ENCODE measurements at places on chromosomes 2 and 18.

DNA sequence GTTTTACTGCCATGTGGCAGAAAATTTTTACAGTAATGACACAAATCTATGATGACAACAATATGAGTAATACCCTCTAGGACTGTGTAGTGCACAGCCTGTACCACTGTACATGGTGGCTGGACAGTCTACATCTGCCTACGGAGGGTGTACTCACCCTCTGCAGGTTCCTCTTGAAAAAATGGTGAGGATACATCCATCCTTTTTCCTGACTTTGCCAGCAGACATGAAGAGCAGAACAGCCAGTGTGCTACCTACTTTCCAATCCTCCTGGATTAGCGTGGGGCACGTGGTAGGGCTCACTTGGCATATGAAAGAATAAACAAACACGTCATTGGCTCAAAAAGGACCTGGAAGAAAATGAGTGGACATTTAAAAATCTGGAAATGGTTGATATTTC is 62.6 kb downstream of the TRPM8 start:
- DNase-seq = no peak

DNA sequence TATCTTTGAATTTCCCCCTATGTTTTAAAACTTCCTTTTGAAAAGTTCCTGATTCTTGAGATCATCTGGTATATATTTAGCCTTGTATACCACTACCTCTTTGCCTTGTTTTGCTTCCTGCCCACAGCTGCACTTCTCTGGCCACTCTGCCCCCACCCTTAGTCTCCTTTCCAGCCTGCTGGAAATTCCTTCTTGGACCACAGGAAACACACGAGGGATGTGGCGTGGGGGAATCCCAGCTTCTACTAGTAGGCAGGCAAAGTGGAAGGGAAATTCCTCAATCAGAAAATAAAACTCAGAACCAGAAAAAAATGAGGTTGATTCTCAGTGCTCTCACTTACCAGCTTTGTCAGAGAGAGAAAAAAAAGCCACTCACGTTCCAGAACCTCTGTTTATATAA is 13.4 kb downstream of the IL18RAP start:
- DNase-seq = no peak

DNA sequence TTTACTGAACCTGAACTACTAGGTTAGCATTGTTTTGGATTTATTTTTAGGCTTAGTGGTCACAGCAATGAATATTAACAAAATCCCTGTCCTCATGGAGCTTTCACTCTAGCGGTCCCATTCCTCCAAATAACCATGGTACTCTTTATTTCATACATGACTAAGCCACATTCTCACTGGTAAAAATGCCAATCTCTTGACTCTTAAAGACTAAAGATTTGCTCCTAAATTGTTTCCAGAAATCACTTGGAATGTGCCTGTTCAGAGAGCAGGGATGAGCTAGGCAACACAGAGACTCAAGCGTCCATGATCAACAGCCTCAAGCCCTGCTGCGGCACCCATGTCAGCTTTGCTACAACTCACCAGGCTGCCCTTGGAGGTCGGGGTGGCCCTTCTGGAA is 13.5 kb downstream of the LMAN1 start:
- no peak for DNase-seq

DNA sequence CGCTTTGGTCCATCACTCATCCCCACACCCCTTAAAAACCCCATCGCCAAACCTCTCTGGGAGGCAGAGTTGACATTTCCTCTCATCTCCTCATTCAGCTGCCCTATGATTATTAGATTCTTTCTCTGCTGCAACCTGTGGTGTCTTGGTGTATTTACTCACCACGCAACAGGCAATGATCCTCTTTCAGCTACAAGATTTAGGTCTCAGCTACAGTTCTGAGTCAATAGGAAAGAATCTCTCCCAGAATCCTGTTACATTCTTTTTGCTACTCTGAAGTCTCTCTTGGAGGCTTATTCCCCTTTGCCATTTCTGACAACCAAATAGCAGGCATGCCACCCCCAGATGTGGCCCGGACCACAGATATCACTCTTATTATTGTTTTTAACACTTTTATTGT is 468.3 kb upstream of the GYPC start:
- no peak for DNase-seq

DNA sequence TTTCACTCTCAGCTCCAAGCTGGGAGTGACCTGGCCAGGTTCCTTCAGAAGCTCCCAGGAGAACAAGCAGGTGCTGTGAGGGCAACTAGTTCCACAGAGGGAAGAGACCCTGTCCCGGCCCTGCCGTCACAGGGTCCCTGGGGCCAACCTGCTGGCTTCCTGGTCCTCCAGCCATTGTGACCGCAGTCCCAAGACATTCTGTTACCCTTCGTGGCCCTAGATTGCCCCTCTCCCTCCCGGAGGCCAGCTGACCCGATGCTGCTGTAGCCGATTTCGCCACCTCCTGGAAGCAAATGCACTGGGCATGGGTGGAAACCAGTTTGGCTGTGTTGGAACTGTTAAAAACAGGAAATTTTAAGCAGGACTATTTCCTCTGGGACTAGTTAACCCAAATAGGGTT is 55.4 kb downstream of the EPAS1 start:
- no peak for DNase-seq

- no peak for DNase-seq
Measured at GRCh38 chr2:24182507-24182906, 7.7 kb downstream of the FAM228A start.

- DNase-seq = no peak
Measured at GRCh38 chr2:74836675-74837401, 2.9 kb downstream of the HK2 start.

- no peak for DNase-seq
Measured at GRCh38 chr2:191961556-191961955, 114.7 kb upstream of the CAVIN2 start.

DNA sequence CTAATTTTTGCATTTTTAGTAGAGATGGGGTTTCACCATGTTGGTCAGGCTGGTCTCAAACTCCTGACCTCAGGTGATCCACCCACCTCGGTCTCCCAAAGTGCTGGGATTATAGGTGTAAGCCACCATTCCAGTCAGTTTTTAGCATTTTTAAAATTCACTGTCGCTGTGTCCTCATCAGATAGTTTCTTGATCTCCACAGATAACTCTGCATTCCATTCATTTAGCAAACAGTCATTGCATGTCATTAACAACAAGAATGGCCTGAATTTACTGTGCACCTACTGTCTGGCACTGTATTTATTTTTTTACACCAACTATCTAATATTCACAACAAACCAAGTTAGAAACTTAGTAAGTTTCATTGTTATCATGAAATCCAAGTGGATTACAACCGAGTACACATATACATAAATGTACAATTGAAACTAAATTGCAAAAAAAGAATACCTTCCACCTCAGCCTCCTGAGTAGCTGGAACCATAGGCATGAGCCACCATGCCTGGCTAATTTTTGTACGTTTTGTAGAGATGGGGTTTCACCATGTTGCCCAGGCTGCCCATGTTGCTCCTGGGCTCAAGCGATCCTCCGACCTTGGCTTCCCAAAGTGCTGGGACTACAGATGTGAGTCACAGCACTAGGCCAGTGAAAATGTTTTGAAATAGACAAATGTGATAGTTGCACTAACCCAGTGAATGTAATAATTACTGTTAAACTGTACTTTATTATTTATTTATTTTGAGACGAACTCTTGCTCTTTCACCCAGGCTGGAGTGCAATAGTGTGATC is 4.3 kb downstream of the MCEE start:
- no peak for DNase-seq

- DNase-seq = no peak
Measured at GRCh38 chr2:16958266-16958665, 292.6 kb upstream of the CYRIA start.

DNA sequence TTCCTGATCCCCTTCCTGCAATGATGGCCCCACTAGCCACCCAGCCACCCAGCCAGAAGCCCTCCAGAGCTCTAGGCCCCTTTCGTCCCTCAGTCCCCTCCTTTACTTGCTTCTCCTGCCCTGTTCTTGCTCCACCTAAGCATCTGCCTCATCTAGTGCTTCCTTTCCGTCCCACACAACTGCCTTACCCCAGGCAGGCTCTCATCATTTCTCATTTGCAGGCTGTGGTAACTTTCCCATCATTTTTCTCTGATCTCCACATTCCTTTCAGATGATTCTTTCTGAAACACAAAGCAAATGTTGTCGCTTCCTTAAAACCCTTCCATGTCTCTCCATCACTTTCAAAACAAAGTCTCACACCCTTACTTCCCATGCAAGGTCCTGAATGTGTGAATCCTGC is 459.8 kb downstream of the METTL4 start:
- no peak for DNase-seq

- DNase-seq = no peak
Measured at GRCh38 chr18:13086906-13087305, 95.7 kb downstream of the CEP192 start.

Measured in stimulated activated CD8-positive, alpha-beta memory T cell treated with anti-CD3 and anti-CD28 coated beads, Interleukin-2, amount 100 ng/mL, for 1 hour (primary cell).